ENCODE measurements at places on chromosomes 7 and 10.
A peak's percentile ranks its signal among the peaks of the same experiment; 100 is the strongest.

DNA sequence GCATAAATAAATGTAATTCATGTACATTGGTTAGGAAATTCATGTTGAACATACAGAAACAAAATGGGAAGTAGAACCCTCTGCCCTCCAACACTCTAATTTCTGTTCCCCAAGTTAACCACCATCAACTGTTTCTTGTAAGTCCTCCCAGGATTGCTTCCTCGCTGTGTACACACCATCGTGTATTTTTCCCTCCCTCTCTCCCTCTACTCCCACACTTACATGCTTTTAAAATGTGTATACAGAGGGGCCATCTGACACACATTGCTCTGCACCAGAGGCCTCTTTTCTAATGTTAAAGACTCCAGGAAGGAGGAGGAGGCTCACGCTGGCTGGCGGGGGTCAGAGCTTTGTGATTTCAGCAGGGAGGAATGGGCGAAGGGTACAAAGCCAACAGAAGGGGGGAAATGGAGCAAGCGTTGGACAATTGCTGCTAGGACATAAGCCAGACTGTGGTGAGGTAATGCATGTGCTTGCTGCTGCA is 1.9 kb upstream of the EPHA1 start:
- DNase-seq: no peak

- DNase-seq: no peak
Observed at GRCh38 chr10:25745976-25746375, 188.1 kb upstream of the MYO3A start.

DNA sequence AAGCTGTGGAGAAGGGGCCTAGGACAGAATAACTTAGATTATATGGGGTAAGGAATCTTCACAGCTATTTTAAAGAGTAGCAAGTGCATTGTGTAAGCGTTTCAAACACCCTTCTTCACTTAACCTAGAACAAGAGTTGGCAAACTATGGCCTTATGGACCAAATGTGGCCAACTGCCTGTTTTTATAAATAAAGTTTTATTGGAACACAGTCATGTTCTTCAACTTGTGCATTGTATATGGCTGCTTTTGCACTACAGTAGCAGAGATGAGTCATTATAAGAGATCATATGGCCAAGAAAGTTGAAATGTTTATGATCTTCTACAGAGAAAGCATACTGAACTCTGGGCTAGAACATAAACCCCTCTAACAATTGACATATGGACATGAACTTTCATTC is 187.8 kb downstream of the ETV1 start:
- peak; percentile 0 for DNase-seq

- DNase-seq: no peak
Observed at GRCh38 chr10:31319602-31320549, 860 bp downstream of the ZEB1 start.

DNA sequence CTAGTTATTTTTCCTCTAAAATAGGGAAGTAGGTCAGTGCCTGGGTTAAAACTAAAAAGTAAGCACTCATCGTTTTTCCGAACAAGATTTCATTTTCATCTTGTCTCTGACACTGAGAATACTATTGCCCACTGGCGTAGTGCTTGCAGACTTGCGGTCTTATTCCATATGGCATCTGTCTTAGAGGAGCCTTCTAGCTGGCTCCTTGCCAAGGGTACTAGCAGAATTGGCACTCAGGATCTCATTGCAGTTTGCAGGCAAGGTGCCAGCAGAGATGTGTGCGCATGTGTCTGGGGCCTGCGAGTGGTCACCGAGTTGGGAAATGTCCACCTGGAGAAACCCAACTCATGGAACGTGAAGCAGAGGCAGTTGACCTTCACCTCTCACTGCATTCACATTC is 143.4 kb downstream of the CELF2 start:
- no peak for DNase-seq

- DNase-seq: no peak
Observed at GRCh38 chr7:64687249-64687648, 21.3 kb downstream of the ZNF107 start.

DNA sequence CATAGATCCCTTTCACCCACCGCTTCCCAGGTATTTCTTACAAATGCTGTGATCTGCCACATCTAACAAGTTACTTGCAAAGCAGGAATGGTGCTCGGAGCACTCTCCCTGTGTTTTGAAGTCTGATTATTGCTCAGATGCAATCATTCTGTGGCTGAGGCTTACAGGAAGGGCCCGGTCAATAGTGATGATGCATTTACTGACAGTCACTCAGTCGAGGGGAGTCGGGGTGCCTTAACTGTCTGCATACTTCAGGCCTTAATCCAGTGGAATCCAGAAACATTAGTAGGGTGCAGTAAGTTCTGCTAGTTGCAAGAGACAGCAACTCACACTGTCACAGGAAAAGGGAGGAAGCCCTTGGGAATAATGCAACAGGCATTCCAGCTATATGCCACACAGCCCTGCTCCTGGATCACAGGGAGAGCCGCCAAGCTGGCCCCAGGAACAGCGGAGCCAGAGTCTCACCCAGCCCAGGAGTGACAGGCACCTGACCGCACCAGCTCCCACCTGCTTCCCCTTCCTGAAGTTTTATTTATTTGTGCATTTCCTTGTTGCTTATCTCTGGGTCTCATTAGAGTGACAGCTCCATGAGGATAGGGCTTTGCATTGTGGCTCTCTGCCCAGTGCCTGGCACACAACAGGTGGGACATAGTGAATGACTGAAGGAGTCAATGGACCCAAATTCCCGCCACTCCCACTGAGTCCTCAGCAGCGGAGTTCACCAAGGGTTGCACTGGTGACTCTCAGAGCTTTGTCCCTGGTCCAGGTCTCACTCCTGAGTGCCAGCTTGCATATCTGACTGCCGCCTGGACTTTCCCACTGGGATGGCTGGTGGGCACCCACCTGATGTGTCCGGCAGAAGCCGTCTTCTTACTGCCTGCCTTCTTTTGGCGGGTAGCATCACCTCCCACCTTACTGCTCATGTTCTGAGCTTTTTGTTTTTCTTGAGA is 212.5 kb upstream of the SH2B2 start:
- DNase-seq: no peak

DNA sequence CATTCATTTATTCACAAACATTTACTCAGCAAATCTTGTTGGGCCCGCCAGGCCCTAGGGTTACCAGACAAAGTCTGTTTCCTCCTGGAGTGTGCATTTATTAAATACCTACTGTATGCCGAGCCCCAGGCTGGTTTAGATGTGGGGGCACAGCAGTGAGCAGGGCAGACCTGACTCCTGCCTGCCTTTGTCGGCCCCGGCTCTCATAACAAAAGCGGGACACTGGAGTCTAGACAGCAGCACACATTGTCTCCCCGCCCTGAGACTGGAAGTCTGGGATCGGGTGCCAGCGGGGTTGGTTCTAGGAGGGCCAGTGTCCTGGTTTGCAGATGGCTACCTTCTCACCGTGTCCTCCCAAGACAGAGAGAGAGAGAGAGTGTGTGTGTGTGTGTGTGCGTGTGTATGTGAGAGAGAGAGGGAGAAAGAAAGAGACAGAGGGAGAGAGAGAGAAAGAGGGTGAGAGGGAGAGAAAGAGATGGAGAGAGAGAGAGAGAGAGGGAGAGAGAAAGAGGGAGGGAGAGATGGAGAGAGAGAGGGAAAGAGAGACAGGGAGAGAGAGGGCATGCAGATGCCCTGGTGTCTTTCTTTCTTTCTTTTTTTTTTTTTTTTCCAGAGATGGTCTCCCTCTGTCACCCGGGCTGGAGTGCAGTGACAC is 25.9 kb downstream of the ELFN1 start:
- DNase-seq: no peak

- DNase-seq: no peak
Observed at GRCh38 chr10:52756295-52756694, 16.3 kb downstream of the MBL2 start.

- no peak for DNase-seq
Observed at GRCh38 chr10:17076626-17077345, 52.8 kb downstream of the CUBN start.

DNA sequence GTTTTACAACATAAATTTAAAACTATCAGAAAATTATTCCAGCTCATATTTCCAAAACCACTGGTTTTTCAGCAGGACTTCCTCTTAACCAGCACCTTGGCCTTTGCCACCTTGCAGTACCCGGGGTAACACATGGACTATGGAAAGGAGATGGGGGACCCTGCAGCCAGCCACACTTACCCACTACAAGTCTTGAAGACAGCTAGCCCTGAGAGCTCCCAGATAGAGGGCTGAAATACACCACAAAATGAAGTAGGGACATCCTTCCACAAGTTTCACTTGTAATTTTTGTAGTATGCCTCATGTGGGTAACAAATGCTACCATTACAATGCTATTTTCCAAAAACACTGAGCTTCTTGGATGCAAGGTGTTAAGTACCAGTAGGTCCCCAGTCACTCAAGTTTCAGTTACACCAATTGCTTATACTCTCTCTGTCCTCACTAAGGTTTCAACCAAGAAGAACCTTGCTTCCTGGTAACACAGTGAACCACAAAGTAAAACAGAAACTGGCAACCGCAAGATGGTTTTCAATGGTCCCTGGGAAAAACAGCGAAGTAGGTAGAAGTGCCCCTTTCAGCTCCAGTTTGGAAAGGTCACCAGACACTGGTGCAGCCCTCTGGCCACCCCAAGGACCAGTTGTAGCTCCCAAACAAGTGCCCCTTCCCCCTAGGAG is 110.9 kb downstream of the SGMS1 start:
- DNase-seq: no peak

- no peak for DNase-seq
Observed at GRCh38 chr7:6360841-6361240, 86.9 kb downstream of the DAGLB start.
